ENCODE measurements at places on chromosomes 16 and 17.
A peak's percentile ranks its signal among the peaks of the same experiment; 100 is the strongest.

GRCh38 chr16:11429123-11429522 is 83.9 kb downstream of the RMI2 start:
- no peak overlapping the region for H3K27ac ChIP-seq
- H3K36me3 ChIP-seq, result no peaks in the 10 kb centered on the region
- DNase-seq, result no peak
- no peaks in the 10 kb centered on the region for H3K4me1 ChIP-seq
- H3K27me3 ChIP-seq, result no peaks in the 10 kb centered on the region
- no peak overlapping the region for H3K4me3 ChIP-seq

GRCh38 chr17:57259306-57259705 is 3.0 kb downstream of the MSI2 start:
- H3K4me3 ChIP-seq, result no peak overlapping the region
- H3K27ac ChIP-seq, result peak overlapping the region; percentile 10
- H3K4me1 ChIP-seq, result peaks cover 14% of the 10 kb centered on the region
- peaks cover 5% of the 10 kb centered on the region for H3K36me3 ChIP-seq

DNA sequence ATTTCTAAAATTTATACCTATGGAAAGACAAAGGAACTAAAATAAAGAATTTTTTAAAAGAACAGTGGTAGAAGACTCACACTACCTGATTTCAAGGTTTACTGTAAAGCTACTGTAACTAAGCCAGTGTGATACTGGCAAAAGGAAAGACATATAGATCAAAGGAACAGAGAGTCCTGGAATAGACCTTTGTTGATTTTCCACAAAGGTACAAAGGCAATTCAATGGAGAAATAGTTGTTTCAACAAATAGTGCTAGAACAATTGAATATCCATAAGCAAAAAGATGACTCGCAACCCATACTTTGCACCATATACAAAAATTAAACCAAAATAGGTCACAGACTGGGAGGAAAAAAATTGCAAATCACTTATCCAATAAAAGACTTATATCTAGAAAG is 36.7 kb downstream of the MYH10 start:
- peaks cover 6% of the 10 kb centered on the region for H3K36me3 ChIP-seq
- no peak overlapping the region for H3K4me3 ChIP-seq
- no peak overlapping the region for H3K27ac ChIP-seq
- DNase-seq, result no peak

GRCh38 chr16:4376893-4377572 is 5.4 kb downstream of the VASN start:
- peak; percentile 37 for DNase-seq
- no peak overlapping the region for H3K4me3 ChIP-seq
- no peaks in the 10 kb centered on the region for H3K27me3 ChIP-seq
- peaks cover 2% of the 10 kb centered on the region for H3K36me3 ChIP-seq

DNA sequence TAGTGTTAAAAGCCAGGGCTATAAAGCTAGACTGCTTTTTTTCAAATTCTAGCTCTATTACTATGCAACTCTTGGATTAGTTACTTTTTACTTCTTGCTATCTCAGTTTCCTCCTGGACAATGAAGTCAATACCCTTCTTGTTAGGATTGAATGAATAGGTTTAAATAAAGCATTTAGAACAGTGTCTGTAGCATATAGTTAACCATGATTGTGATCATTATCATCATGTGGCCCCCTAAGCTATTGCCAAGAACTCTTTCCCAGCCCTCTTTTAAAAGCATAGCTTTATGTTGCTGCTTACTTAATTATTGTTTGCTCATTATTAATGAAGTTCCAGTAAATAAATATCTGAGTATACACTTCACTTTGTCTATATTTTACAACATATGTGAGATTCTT is 4.5 kb downstream of the VMP1 start:
- no peak overlapping the region for H3K27ac ChIP-seq
- H3K36me3 ChIP-seq, result no peaks in the 10 kb centered on the region
- no peaks in the 10 kb centered on the region for H3K4me1 ChIP-seq
- DNase-seq, result no peak
- H3K4me3 ChIP-seq, result no peak overlapping the region

DNA sequence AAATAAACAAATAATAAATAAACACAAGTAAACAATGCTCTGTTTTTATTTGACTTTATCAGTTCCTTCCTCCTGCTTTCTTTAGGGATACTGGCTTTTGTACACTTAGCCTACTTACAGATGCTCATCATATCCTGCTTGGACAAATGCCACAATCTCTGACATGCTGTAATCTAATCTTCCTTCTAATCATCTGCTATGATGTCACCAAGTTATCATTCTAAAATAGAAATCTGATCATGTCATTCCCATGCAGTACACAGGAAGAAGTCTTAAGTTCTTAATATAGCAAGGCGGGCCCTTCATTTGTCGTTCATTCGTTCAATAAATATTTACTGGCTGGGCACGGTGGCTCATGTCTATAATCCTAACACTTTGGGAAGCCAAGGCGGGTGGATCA is 9.1 kb upstream of the UBB start:
- H3K36me3 ChIP-seq, result no peaks in the 10 kb centered on the region
- no peaks in the 10 kb centered on the region for H3K27me3 ChIP-seq
- DNase-seq, result no peak
- no peaks in the 10 kb centered on the region for H3K4me1 ChIP-seq
- no peak overlapping the region for H3K27ac ChIP-seq

- no peaks in the 10 kb centered on the region for H3K27me3 ChIP-seq
- DNase-seq, result no peak
- H3K27ac ChIP-seq, result no peak overlapping the region
- no peak overlapping the region for H3K4me3 ChIP-seq
- no peaks in the 10 kb centered on the region for H3K36me3 ChIP-seq
- no peaks in the 10 kb centered on the region for H3K4me1 ChIP-seq
These were observed 52.8 kb upstream of the LYRM9 start for GRCh38 chr17:27945953-27946352.

DNA sequence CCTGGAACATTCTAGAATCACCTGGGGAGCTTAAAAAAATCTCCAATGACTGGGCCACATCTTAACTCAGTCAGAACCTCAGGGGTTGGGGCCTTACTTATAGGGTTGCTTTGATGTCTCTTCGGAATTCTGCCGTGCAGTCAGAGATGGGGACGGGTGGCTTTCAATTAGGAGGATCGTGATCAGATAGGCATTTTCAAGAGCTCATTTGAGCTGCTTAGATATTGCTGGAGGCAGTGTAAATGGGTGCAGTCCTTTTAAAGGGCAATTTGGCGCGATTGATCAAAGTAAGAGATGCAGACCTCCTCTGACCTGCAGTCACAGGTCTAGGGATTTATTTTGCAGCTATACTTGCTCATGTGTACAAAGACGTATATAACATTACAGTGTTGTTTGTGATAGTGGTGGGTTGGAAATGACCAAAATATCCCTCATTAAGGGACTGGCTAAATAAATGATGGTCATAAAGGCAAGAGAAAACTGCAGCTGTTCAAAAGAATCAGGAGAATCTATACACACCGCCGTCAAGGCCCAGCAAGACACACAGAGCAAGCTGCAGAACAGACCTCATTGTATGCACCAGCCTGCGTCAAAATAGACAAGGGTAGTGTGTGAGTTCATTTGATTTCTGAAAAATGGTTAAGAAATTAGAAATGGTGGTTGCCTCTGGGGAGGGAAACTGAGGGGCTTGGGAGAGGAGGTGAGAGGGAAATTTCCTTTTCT is 6.3 kb upstream of the KCNG4 start:
- DNase-seq, result no peak
- H3K4me1 ChIP-seq, result no peaks in the 10 kb centered on the region
- H3K36me3 ChIP-seq, result no peaks in the 10 kb centered on the region
- H3K4me3 ChIP-seq, result no peak overlapping the region
- peaks cover 6% of the 10 kb centered on the region for H3K27me3 ChIP-seq

GRCh38 chr17:55641676-55642081 is 81.0 kb downstream of the TMEM100 start:
- H3K4me1 ChIP-seq, result no peaks in the 10 kb centered on the region
- DNase-seq, result peak; percentile 87
- H3K27me3 ChIP-seq, result no peaks in the 10 kb centered on the region
- no peak overlapping the region for H3K27ac ChIP-seq
- H3K36me3 ChIP-seq, result no peaks in the 10 kb centered on the region
- no peak overlapping the region for H3K4me3 ChIP-seq

All from lung (tissue), 17 donors.